Cortex of kidney (tissue), 1 donor: ENCODE measurements at places on chromosomes 12 and 14.

GRCh38 chr12:43812057-43812456 is 5.9 kb upstream of the TWF1 start:
- DNase-seq: no peak

DNA sequence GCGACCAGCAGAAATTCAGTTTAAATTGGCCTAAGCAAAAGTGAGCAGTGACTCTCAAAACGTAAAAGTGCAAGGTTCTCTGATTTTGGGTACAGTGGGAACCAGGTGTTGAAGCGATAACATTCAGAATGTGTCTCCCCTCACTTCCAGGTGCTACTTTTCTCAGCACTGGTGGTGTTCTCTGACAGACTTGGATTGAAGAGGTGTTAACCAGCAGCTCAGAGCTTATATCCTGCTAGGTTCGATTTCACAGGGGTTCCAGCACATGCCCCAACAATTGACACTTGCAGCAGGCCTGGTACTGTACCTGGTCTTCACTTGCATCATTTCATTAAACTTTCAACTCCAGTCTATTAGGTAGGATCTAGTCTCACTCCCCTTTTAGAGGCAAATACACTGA is 680.2 kb downstream of the VRK1 start:
- no peak for DNase-seq

DNA sequence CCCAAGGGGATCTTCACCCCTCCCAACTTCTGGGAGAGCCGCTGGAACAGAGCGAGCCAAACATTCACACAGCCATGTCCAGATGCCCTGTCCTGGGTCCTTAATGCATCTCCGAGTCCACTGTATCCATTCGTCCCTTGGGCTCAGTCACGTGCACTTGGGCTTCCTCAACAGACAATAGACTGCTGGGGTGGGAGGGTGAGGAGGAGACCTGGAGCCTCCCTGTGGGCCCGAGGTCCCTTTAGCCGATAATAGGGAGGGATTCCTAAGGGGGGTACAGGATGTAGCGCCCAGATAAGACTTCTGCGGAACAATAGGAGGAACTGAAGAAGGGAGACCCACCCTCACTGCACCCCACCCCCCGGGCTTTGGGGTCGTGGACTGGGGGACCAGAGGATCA is 6.7 kb downstream of the ARHGEF25 start:
- DNase-seq: no peak

GRCh38 chr12:71685312-71685906 is 473 bp upstream of the TMEM19 start:
- DNase-seq: no peak

- no peak for DNase-seq
Observed at GRCh38 chr14:58788655-58789503, 151.1 kb downstream of the DACT1 start.

- DNase-seq: no peak
Observed at GRCh38 chr12:108734200-108734906, 3.0 kb upstream of the CORO1C start.

GRCh38 chr12:102050660-102051430 is 10.9 kb downstream of the WASHC3 start:
- no peak for DNase-seq

GRCh38 chr14:84894254-84894653 is 635.7 kb upstream of the FLRT2 start:
- DNase-seq: no peak

DNA sequence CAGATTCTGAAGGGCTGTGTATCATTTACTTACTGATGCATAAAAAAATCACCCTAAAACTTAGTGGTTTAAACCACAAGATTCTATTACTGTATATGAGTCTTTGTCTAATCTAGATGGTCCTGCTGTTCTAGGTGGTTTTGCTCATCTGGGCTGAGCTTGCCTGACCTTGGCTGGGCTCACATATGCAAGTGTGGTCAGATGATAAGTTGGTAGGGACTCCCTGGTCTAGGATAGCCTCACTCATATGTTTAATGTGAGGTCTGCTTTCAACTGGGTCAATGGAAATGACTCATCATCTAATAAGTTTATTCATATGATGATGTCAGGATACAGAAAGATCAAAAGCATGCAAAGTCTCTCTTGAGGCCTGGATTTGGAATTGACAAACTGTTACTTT is 887.8 kb downstream of the TRHDE start:
- DNase-seq: no peak

- no peak for DNase-seq
Observed at GRCh38 chr14:34450542-34450915, 11.5 kb downstream of the SPTSSA start.

DNA sequence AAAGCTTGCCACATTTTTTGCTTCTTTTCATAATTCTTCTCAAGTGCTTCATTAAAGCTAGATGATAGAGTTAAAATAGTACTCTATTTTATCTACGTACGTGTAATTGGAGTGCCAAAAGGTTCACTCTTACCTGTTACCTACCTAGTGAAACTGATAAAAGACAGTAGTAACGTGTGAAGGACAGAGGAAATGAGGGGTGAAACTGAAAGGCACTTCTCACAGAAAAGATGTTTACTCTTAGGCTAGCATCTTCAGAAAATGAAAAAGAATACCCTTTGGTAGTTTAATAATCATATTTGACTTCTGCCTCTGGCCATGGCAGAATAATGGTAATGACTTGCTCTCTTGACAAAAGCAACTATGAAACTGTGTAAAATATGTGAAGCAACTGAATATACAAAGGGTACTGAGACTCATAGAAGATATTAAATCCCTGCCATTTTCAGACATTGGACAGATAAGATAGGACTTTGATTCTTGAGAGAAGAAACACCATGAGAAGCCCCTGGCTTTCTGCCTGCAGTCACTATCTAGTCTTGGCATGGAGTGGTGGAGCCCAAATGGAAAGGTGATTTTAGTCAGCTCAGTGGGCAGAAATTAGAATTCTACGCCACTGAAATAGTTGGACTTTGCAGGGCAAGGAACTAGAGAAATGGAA is 6.3 kb upstream of the EVL start:
- DNase-seq: no peak

DNA sequence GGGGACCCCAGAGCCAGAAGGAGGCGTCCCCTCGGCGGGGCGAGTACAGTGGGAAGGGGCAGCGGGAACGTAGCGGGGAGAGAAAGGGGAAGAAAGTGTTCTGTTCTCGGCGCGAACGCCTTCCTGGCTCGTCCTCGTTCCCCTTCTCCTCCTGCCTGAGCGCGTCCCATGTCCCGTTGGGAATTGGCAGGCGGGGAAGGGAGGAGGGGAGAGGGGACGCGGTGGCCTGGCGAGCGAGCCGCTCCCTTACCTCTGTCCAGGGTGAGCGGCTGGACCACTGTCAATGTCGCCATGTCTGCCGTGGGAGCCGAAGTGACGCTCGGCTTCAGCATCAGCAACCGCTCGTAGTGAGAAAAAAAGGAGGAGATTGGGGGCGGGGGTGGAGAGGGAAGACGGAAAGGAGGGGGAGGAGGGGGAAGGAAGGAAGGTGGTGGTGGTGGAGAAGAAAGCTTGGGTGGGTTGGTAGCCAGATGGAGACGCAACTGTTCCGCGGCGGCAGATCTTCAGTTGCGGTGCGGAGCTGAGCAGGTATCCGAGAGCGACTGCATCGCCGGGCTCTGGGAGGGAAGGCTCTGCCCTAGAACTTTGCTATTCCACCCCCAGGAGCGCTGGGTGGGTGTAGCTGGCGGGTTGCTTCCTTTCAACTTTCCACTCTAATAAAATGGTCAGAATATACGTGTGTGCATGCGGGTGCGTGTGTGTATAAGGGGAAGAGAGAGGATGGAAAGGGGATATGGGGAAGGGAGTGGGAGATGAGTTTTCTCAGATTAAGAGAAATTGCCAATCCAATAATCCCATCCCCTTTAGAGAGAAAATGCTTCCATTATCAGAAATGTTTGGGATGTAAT is at the start of gene LIN7A:
Gene LIN7A, minus strand, starts transcription at position 544 of the 848 bp plus-strand sequence. Its CDS starts 212 bp downstream, at position 332.
- no peak for DNase-seq
